ENCODE measurements at places on chromosomes 5 and 9.

GRCh38 chr5:2860101-2860500 lies 108.6 kb upstream of the IRX2 start:
- DNase-seq, result no peak

DNA sequence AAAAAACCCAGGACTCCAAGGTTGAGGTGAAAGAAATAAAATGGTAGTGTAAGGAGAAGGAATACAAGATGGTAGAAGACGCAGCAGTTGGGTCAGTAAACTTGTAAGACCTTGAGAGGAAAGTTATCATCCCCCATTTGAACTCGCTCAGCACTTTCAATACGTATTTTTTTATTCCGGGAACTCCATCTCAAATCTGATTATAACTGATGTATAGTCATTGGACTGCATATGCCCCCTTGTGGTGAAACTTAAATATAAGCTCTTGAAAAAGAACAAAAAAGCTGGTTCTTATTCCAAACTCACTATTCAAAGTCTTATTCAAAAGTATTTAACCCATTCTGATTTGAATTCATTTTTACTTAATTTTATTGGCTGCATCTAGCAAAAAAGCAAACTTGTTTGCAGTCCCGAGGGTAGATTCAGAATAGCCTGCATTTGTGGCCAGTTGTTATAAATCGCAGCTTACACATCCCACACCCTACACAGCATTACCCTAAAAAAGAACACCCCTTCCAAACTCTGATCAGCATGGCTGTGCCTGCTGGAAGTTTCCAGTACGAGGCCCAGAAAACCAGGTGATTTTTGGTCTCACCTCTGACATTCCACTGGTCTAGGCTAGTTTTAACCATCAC lies 118.0 kb downstream of the ESM1 start:
- DNase-seq, result peak; percentile 58

GRCh38 chr5:167348251-167348926 lies 943.1 kb upstream of the WWC1 start:
- no peak for DNase-seq

- DNase-seq, result no peak
Measured at GRCh38 chr5:57406641-57407040, 76.0 kb downstream of the ACTBL2 start.

DNA sequence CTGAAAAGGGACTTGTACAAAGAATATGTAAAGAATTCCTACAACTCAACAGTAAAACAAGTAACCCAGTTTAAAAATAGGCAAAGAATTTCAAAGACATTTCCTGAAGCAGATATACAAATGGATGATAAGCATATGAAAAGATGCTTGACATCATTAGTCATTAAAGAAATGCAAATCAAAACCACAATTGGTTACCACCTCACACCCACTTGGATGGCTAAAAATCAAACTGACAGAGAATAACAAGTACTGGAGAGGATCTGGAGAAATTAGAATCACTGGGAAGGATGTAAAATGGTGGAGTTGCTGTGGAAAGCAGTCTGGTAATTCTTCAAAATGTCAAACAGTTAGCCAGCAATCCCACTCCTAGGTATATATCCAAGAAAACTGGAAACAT lies 12.5 kb upstream of the FOXE1 start:
- DNase-seq, result no peak

- DNase-seq, result no peak
Measured at GRCh38 chr5:112681481-112681908, 56.2 kb upstream of the APC start.

DNA sequence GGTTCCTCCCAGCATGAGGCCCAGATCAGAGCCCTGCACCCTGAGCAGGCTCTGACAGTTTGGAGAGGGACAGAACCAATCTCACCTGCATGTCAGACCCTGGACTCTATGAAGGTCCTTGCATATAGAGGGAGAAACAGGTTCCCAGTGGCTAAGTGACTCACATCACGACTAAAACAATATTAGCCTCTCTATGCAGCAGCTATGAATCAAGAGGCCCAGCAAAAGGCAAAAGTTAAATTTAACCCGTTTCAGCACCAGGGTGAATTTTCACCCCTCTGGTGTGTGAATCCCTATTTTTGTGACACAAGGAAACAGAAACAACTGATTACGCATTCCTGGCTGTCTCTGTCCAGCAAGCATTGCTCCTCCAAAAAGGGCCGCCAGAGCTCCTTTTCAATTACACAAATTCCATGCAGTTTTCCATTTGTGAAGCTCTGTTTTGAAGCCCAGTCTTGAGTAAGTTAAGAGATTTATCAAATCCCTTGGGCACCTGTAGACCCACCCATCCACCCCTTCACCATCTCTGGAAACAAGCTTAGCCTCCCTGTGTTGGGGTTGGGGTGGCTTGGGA lies 136.6 kb downstream of the GABBR2 start:
- no peak for DNase-seq

DNA sequence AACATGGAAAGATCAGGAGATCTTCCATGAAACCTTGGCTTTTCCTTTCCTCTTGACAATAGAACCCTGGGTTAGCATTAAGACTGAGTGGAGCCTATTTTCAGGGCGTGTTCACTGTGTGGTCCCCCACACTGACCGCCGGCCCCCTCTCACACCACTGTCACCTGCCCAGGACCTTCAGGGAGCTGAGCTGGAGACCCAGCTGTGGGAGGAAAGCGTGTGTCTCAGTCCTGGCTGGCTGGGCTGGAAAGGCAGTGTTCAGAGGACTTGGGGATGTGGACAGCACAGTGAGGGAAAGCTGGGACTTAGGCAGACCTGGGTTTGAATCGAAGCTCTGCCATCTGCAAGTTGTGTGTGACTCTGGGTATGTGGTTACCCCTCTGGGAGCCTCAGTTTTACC lies 268.1 kb downstream of the NSG2 start:
- no peak for DNase-seq

DNA sequence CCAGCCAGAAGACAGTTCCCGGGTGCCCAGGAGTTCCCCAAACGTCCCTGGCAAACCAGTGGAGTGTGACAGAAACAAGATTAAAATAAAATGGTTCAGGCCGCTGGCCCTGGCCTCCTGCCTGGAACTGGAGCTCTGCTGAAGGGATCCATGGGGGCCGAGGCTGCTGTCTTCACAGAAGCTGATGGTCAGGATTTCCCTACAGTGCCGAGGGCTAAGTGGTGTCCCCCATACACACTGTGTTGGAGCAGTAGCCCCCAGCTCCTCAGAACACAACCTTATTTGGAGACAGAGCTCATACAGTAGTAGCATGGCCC lies 55.9 kb downstream of the MRPL36 start:
- no peak for DNase-seq

- no peak for DNase-seq
Measured at GRCh38 chr5:9765419-9766140, 135.4 kb upstream of the TAS2R1 start.

GRCh38 chr5:151805414-151806223 lies 33.9 kb downstream of the G3BP1 start:
- no peak for DNase-seq

- no peak for DNase-seq
Measured at GRCh38 chr9:69090946-69091345, 55.4 kb downstream of the FXN start.

DNA sequence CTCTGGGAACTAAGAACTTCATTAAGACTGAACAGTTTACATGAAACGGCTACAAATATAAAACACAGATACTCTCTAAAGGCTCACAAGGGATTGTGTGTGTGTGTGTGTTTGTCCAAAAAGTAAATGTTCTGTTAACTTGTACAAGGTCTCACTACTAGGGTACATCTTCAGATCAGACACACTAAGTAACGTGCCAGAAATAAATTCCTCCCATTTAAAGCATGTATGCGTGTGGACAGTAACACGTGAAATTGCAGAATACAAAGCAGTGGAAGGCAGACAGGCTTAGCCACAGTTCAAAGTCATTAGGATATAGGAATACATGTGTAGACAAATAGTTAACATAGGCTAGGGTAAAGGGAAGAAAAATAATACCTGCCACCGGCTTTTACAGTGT lies 1.8 kb downstream of the BNC2 start:
- DNase-seq, result no peak

GRCh38 chr9:4725706-4726442 lies 15.1 kb downstream of the AK3 start:
- no peak for DNase-seq

DNA sequence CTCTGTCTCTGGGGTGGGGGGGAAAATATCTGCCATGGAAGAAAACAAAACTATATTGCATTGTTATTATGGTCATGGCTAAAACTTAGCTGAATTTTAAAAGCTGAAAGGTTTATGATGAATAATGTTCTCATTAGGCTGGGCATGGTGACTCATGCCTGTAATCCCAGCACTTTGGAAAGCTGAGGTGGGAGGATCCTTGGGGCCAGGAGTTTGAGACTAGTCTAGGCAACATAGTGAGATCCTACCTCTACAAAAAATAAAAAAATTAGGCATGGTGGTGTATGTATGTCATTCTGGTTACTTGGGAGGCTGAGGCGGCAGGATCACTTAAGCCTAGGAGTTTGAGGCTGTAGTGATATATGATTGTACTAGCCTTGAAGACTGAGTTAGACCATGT lies 44.5 kb downstream of the IPO11 start:
- no peak for DNase-seq

DNA sequence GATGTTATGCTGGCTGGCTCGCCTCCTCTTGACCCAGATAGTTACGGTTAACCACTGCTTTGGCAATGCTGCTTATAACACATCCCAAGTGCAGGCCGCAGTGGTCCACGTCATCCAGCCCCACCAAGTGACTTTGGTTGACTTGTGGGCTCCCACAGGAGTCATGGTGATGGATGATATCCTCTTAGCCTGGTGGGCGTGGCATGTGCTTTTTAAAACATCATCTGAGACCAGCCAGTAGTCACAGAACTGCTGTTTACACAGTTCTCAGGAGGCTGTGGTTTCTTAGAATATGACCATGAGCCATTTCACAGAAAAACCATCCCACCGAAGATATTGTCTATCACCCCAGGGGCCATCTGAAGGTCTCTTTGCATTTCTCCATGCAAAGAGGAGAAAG lies 216.9 kb downstream of the SH3GL2 start:
- DNase-seq, result no peak

DNA sequence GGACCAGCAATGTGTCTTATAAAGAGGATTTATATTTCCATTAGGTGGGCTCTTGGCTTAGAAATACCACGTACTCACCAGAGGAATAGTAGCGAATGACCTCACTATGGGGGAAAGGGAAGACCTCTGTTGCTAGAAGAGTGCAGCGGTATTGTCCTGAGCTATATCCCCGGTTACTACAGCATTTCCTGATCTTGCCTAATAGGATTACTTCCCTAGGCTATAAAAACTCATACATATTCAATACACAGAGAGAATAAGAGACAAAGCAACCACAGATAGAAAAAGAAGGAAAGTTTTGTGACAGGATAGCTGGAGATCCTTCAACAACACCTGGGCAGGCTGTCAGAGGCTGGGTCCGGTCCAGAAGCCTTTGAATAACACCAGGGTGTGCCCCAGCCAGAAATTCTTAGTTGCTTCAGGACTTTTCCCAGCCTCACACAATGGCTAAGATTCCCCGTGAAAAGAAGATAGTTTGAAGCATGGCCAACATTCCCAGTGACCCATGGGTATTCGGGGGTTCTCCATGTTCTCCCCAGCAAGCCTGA lies 85.4 kb downstream of the TRIM36 start:
- no peak for DNase-seq

DNA sequence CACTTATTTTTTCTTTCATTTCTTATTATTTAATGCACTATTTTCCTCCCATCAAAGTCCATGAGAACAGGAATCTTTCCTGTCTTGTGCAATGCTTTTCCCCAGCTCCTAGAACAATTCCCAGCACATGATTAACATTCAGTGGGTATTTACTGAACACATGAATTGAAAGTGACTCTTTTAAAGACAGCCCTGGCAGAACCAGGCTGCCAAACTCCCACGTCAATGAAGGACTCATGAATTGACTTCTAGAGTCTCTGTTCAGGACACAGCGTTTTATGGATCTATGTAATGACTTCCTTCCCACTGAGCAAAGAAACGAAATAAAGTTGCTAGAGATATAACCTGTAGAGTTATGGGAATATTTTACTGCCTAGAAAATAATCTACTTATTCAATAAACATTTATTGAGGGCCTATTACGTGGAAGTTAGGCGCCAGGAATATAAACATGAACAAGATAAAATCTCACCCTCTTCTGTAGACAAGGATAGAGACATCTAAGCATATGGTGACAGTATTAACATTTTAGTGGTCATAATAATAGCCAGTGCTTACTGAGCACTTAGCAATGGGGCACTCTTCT lies 485.9 kb upstream of the KLF4 start:
- DNase-seq, result no peak

- no peak for DNase-seq
Measured at GRCh38 chr9:69645488-69645887, 26.7 kb downstream of the APBA1 start.

DNA sequence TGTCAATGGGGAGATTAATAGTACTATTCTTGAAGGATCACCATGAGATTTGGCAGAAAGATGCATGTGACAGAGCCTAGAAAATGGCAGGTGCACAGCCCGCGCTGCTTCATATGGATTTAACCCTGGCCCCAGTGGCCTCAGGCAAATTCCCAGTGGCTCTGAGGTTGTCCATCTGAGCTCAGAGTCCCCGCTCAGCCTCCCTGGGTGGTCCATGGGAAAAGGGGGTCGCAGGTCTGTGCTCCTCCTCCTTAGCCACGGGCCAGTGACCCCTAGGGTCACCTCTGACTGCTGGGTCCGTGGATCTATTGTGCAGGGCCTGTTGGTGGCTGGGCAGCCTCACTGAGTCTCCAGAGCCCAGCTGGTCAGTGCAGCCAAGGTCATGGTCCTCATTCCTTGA lies 93.3 kb upstream of the BOD1 start:
- no peak for DNase-seq

GRCh38 chr5:179817890-179818745 lies 2.6 kb upstream of the SQSTM1 start:
- DNase-seq, result no peak

DNA sequence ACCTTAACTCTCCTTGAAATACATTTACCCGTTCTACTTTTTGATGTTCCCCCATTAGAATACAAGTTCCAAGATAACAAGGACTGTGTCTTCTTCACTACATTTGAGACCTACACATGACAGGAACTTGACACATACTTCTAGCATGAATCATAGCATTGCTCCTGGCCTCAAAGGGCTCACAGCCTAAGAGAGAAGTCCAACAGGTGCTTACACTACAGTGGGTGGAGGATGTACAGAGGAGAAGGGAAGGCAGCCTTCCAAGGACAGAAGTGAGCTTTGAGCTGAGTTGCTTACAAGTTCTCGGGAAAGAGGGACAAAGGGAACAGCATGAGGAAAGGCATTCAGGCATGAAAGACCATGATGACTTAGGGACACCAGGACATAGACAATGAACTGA lies 56.9 kb upstream of the MSX2 start:
- no peak for DNase-seq
